ENCODE measurements at places on chromosomes 16 and 17.

DNA sequence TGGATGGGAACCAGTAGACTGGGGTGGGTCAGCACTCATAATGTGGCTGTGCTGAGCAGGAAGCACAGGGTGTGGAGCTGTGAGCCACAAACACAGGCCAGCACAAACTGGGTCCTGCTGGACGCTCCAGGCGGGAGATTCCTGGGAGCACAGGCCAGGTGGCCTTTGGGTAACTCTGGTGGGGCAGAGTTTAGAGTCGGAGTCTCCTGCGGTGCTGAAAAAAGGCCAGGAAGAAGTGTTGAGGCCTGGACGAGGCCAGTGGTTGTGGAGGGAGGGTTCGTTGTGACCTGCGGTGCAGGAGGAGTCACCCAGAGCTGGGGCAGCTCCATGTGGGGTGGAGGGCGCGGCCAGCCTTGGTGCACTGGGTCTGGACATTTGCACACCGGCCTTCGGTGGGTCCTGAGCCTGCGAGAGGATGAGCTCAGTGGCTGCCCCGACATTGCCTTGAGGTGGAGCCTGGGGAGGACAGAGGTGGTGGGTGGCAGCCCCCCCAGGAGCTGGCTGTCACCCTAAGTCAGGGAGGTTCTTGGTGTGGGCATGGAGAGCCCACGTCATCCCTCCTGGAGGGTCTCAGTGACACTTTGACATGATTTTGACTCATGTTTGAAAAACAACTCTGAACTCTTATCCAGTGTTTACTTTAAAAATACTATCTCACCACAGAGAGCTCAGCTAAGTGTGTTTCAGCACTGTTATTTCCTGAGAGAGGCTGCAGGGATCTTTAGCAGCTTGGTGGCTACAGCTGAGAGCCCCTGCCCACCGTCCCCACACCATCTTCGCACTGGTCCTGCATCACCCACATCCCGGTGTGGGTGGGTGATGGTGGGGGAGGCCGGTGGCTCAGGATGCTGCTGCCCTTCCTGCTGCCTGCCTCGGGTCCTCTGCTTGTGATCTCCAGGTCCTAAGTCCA is 98.7 kb downstream of the NPIPB11 start:
- no peak for DNase-seq

- no peak for DNase-seq
Measured at GRCh38 chr17:34135841-34136240, 119.2 kb upstream of the CCL2 start.

DNA sequence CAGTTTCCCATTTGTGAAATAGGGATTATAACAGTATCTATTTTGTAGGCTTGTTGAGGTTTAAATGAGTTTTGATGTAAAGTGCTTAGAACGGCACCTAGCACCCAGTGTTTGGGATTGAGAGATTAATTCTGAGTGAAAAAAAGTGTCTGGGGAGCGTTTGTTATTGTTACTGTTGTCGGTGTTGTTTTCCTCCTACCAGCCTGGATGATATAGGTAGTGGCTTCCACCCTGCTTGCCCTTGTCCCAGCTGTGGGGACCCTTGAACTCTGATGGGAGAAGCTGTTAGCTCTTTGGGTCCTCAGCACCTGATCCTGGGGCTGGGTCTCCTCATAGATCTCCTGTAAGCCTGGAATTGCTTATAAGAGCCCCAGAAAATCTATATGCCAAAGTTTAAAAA is 4.9 kb downstream of the FMNL1 start:
- DNase-seq: no peak

DNA sequence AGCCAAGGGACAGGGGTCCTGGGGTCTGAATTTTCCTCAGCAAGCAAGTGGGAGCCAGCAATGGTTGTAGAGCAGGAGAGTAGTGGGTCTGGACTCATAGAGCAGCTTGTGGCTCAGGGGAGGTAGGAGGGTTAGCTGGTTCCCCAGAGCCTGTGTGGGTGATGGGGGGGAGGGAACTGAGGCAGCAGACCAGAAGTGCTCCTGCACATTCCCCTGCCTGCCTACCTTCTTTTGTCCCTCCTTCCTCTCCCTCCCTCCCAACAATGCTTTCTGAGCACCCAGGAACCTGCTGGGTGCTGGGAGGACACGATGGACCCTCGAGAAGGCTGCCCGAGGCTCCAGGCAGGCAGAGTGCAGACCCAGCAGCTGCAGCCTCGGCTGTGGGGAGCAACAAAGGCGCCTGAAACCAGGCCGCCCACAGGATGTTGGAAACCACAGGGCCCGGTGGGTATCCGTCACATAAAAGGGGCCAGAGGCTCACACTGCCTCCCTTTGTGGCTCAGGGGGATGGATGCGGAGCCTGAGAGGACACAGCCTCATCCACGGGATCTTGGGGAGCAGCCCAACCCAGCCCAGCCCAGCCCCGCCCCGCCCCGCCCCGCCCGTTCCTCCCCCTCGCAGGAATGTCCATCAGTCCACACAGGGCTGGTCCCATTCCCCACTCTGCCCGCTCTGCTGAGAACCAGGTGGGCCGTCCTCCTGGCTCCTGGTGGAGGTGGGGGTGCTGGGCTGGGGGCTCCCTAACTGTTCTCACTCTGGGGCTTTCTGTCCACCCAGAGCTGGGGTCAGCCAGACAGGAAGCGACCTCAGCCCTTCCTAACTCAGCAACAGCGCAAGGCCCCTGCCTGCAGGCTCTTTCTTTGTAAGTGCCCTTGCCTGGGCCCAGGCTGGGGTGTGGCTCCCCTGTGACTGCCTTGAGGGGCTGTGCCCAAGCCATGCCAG is 1.7 kb upstream of the NLRC3 start:
- DNase-seq: no peak

DNA sequence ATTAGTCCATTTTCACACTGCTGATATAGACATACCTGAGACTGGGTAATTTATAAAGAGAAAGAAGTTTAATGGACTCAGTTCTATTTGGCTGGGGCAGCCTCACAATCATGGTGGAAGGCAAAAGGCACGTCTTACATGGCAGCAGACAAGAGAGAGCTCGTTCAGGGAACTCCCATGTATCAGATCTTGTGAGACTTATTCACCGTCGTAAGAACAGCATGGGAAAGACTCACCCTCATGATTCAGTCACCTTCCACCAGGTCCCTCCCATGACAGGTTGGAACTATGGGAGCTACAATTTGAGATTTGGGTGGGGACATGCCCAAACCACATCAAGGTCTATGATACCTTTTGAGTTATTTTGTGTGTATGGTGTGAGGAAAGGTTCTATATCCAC is 66.9 kb downstream of the METRNL start:
- DNase-seq: no peak

DNA sequence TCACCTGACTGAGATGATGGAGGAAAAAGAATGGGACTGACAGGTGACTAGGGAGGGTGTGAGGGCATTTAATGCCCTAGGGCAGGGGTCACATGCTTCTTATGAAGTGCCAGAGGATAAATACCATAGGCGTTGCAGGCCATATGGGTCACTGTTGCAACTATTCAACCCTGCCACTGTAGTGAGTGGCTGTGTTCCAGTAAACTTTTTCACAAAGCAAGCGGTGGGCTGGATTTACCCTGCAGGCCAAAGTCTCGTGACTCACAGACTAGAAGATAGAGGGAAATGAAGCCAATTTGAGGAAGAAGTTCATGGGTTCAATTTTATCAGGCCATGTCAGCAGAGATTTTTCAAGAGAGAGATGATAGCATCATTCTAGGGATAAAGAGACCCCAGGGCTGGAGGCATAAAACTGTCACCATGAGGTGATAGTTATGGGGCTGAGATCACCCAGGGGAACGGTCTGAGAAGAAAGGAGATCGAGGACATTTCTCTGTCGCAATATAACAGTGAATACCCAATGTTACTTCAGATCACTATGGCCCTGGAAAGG is 8.6 kb downstream of the ARHGAP17 start:
- no peak for DNase-seq

DNA sequence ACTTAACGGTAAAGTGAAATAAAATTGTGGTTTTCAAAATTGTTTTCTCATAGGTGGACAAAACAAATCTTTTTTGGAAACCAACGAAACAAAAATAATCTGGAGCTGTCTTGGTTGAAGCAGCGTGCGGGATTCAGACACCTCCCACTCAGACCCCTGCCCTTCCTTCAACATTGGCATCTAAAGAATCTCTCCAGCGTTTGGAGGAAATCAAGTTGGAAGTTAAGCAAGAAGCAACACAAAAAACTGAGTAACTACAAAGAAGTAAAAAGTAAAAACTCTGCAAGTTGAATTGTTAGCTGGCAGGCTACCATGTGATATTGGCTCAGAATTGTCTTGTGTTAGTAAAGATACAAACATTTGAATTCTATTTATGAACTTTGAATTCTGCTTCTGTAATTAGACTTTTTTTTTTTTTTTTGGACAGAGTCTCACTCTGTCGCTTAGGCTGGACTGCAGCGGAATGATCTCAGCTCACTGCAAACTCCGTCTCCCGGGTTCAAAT is 361.0 kb upstream of the PMFBP1 start:
- DNase-seq: no peak

GRCh38 chr16:29925105-29925756 is 795 bp downstream of the KCTD13 start:
- no peak for DNase-seq

DNA sequence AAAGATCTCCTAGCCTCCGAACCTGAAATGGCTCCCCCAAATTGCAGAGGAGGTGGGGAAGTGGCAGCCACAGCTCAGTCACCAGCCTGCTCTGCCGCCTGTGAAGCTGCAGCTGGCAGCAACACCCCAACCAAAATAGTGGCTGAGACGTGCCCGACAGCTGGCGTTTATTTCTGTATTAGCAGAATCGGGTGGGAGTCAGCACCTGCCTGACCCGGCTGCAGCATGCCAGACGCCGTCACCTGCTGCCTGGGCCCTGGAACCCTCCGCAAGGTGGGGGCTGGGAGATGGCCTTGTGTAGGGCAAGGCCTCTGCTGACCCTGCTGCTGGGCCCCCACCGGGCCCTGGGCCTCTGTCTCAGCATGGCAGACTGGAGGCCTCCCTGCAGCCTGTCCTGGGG is 17.5 kb upstream of the PABPN1L start:
- DNase-seq: no peak

- DNase-seq: peak; percentile 93
Measured at GRCh38 chr16:85448557-85449190, 164.4 kb upstream of the GSE1 start.

DNA sequence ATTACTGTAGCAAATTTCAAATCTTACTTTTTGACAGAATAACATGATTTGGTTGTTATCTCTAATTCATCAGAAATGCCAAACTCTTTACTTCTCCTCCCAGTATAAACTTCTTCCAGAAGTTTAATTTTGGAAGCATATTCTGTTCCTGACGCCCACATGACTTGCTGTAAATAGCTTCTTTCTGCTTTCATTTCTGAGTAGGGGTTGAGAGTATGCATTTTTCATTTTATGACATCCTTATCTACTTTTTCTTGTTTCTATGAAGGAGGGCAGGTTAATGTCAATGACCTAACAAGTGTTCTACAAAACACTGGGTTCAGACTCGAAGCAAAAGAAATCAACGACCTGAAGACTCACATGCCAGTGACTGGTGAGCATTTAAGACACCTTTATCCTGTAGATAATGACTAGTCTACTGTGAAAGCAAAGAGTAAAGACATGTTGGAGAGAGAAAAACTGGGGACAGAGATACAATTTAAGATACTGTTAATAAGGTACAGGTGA is 36.5 kb upstream of the EFCAB3 start:
- no peak for DNase-seq

DNA sequence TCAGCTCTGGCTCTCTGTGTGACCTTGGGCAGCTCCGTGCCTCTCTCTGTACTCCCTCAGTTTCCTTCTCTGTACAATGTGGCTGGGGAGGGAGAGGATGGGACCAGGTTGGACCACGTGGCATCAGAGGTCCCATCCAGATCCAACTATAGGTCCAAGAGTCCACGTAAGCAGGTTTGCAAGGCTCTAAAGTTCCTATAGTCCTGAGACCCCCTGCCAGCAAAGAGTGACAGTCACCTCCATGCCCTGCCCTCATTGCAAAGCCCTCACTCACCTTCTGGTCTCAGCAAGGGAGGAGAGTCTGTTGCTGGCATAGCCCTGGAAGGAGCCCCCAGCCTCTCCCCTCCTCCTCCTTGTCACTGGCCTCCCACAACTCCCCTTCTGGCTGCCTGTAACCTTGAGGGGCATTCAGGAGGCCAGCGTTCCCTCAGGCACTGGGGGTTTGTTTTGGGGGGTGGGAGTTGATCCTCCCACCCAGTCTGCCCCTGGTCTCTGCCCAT is 6.1 kb upstream of the DRC7 start:
- DNase-seq: no peak

DNA sequence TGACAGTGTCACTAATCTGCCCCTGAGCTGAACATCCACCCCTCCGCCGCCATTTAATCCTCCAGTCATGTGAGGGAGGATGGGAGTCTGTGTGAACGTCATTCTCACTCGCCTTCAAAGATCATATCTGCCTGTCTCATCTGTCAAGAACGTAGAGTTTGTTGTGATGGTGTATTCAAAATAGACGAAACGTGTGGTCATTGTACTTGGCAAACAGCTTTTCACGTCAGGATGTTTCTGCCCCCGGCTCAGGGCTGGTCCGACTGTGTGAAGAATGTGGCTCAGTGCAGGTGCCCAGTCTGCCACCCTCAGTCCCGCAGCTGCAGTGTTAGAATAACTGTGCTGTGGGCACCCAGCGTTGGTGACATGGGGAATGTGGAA is 148.0 kb downstream of the KCNJ12 start:
- no peak for DNase-seq

DNA sequence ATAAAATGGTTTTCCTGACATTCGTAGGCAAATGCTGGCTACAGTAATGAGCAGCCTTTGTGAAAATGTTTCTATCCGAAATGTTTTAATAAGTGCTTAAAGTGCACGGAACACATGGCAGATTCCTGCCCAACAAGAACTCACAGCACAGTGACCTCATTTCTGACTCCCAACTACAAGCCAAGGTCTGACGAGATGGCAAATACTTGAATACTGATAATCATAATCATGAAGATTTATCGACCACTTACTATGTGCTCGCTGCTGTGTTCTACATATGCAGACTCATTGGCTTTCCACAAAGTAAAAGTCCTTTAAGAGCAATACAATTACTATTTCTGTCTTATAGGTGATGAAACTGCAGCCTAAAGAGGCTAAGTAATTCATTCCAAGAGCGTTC is 238.1 kb upstream of the CDH5 start:
- DNase-seq: no peak

DNA sequence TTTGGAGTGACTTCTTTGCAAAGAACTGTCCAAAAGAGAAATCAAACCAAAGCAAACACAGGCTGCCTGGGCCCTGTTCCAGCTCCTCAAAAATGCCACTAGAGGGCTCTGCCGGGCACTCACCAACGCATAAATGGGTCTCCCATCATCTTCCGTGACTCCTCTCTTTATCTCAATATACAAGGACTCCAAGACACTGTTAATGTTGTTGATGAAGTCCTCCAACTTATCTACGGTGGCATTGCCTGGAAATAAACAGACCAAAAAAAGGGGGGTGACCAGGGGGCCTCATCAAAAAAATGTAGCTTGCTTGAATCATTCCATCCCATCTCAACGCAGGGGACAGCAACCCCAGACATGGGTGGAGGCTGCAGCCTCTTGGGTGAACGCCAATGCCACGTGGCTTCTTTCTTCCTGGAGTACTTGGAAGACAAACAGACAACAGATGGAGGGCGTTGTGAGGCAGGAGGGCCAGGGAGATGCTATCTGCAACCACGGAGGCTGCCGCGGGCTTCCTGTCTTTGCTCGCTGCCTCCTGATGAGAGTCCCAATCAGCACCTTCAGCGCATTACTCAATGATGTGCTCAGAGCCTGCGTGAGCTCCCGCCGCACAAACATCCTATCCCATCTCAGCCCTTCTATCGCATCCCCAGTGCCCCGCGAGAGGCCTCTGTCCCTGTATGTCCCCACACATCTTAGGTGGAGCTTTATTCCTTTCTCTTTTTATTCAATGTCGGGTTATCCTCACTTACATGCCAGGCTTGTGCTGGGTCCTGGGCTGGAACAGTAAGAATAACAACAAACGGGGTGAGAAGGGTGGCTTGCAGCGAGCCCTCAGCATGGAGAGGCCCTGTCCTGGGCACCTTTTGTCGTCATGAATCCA is 32.0 kb downstream of the KDM8 start:
- no peak for DNase-seq
